ENCODE measurements at places on chromosomes 7 and 10. TPM values are rescaled to one million over a fixed set of nuclear protein-coding genes. Genes with fewer than 3 reads are reported as not detected.

MYOZ1 gene
- 5.9 TPM for total RNA-seq

ADAM12 gene
- 2.2 TPM for total RNA-seq

POLR3A gene
- 12.3 TPM for total RNA-seq

AQP1 gene
- 1,768 TPM for total RNA-seq

SPDYE9 gene
- total RNA-seq: not detected

OR2F1 gene
- total RNA-seq: not detected

DNA sequence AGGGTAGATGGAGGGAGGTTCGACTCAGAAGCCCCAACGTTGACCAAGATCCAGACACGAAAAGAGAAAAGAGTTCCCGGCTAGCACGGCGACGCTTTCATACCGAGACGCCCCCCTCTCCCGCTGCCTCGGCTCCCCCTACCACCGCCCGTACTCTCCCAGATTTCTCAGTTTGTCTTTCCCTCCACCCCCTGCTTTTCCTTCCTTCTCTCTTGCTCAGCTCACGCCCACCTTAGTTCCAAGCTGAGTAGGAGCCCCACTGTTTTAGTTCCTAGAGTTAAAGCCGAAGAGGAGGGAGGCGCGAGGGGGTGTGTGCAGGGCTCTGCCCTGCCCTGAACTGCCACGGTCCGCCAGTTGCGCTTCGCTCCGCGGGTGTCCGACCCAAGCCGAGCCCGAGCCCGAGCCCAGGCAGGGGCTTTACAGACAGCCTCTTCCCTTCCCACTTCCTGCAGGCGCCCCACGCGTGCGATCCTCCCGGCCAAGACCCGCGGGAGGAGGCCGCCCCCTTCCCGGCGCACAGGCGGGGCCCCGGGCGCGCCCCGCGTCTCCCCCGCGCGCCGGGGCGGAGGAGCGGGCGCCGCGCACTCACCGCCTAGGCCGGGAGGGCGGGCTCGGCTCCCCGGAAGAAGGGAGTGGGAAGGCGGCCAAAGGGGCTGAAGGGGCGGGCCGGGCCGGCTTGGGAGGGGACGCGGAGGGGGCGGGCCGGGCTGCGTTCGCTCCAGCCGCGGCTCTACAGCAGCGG is at the start of gene EPHB6:
EPHB6 (plus strand) TSS at position 705 of the 742 bp plus-strand sequence. CDS start 8,152 bp downstream, outside the sequence.
- DNase-seq: no peak

DNA sequence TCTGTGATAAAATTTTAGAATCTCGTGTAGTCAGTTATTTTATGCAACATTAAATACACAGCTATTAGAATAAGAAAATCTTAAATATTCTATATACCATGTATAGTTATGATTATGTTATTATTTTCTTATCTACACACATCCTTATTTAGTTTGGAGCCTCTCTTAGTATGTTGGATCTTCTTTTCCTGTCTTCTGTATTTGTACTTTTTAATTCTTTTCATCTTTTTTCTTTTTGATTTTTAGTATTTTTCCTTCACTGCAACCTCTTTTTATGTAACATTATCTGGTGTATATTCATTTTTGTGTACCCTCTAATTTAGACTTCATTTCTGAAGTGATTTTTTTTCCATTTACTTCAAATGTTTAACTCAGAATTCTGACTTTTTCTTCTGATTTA is 48.9 kb downstream of the ZMYND11 start:
- DNase-seq: no peak

GRCh38 chr7:83362871-83363550 is 200.3 kb upstream of the PCLO start:
- DNase-seq: no peak

DNA sequence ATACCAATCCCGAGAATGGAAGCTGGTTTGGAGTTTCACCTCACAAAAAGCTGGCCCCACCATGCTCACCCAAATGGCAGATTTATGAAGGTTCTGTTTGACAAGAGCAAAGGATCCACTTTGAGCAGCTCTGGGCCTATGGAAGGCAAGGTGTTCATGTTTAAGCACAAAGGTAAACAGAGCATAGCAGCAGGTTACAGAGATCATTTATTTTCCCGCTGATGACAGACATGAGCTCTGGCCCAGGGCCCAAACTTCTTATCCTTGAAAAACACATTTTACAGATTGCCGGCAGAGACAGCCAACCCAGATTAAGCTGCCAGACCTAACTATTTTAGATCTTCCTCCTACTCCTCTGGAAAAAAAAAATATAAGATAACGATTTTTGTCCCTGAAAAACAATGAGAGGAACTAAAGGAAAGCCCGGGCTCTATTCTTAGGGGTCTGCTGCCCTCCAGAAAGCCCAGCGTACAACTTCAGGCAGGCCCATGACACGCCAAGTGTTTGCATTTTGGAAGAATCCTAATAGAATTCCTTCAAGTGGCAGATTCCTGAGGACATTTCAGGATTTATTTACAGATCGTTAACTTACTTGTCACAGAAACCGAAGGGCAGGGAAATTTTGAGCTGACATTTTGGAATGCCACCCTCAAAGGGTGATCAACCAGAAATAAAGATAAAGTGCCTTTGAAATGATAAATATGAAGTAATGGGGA is 40.0 kb downstream of the SYPL1 start:
- DNase-seq: no peak

DNA sequence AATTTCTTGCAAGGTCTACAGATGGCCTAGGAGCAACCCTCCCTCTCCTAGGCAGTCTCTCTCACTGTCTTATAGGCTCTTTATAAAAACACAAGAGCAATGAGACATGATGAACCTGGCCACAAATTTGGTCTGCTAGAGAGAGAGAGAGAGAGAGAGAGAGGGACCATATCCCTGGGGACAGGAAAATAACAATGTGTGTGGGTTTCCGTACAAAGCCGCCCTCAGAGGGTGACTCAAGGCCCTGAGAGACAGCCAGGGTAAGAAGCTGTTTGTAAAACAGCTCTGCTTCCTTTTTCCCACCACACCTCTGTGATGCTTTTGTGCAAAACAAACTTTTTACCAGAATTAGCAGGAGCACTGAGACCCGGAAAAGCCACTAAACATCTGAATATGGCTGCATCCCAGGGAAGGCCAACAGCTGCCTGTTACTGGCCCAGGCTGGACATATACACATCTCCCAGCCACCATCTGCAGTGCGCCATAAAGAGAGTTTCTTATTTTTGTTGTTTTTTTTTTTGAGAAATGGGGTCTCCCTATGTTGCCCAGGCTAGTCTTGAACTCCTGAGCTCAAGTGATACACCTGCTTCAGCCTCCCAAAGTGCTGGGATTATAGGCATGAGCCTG is 18.4 kb downstream of the GIMAP5 start:
- DNase-seq: no peak

DNA sequence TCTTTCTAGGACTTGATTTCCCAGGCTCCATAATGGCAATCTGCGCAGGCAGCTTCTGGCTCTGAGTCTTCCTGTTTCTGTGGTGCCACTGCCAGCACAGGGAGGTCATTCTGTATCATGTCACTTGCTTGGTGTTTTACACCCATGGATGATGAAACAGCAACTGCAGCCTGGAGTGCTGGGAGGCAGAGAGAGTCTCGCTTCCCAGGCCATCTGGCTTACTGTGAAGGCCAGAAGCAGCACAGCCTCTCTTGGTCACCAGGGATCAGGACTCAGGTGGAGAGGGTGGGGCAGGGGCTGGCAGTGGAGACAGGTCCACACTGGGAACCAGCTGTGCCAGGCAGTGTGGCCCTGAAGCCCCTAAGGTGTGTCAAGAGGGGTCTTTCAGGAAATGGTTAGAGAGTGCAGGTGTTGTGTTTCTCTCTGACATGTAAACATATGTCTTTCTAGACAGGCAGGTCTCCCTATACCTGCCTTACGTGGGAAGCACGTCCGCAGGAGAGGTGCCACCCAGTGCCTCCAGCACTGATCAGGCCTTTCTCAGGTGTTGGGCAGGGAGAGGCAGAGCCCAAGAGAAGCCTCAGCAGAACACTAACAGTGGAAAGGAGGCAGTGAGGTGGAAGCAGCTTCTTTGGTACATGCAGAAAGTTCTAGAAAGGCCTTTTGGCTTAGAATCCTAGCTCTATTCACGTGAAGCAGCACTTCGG is 71.4 kb downstream of the INSIG1 start:
- DNase-seq: no peak

- DNase-seq: no peak
These were observed 2.6 kb upstream of the PCBD1 start for GRCh38 chr10:70890917-70891431.

DNA sequence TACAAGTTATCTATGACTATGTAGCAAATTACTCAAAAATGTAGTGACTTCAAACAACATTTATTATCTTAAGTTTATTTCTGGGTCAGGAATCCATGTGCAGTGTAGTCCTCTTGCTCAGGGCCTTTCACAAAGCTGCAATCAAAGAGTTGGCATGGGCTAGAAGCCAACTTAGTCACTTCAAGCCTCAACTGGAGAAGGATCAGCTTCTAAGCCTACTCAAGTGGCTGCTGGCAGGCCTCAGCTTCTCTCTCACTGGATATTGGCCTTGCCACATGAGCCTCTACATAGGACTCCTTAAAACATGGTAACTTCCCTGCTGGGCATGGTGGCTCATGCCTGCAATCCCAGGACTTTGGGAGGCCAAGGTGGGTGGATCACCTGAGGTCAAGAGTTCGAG is 5.0 kb upstream of the NFE2L3 start:
- no peak for DNase-seq

DNA sequence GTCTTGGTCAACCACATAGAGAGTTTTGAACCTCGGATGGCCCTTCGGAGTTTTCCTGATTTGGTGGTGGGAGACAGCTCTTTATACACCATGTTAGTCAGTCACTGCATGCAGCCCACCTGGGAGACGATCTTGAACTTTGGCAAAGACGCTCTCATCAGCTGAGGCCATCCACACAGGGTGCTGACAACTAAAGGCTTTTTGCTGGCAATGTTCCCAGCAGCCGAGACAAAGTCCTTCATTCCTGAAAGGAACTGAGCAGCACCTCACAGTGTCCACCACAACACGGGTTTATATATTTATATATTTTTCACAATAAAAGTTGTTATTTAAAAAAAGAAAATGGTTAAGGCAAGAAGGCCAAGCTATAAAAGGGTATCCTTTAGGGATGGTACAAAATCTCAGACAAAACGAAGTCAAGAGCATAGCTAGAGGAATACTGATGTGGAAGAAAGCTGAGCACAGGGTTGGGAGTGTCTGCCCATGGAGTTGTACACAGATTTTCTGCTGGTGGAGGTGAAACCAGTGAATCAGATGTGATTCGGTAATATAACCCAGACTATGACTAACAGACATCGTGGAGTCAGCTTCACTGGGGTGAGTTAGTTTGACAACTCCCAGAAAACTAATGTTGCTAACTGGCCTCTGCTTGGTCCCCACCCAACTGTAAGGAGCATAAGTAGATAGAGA is 27.4 kb upstream of the CAPZA2 start:
- no peak for DNase-seq

DNA sequence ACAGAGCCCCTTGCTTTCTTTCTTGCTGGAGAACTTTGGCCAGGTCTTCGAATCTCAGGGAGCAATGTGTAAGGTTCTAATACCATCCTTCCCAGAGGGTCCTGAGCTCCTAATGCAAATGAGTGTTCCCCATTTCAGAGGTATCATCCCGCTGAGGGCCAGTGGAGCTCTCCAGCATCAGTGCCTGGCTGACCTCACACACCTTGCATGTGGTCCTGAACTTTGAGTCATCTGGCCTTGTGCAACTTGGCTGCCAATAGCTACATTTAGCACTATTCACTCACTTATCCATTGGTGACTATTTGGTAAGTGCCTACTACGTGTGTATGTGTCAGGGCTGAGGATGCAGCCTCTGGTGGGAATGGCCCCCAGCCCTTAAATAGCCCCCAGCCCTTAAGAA is 48.4 kb upstream of the HABP2 start:
- DNase-seq: no peak

DNA sequence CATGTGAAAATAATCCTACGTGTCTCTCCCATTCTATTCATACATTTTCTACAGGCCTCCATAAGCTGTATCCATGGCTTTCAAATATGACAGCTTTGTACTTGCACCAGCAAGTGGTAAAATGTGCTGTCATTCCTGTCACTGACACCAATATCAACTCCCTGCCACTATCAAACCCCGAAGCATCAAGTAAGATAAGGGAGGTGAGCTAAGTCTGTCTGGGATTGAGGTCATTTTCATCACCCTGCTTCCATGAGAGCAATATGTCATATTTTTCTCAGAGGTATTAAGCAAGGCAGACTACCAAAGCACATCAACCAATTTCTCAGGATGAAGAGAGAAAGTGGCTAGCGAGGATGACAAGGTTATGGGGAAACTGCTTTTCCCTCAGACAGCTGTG is 11.1 kb downstream of the GPR22 start:
- no peak for DNase-seq

- no peak for DNase-seq
These were observed 127.0 kb downstream of the CCNY start for GRCh38 chr10:35463105-35463867.

- DNase-seq: no peak
These were observed 514.4 kb downstream of the INHBA start for GRCh38 chr7:41188163-41189130.

DNA sequence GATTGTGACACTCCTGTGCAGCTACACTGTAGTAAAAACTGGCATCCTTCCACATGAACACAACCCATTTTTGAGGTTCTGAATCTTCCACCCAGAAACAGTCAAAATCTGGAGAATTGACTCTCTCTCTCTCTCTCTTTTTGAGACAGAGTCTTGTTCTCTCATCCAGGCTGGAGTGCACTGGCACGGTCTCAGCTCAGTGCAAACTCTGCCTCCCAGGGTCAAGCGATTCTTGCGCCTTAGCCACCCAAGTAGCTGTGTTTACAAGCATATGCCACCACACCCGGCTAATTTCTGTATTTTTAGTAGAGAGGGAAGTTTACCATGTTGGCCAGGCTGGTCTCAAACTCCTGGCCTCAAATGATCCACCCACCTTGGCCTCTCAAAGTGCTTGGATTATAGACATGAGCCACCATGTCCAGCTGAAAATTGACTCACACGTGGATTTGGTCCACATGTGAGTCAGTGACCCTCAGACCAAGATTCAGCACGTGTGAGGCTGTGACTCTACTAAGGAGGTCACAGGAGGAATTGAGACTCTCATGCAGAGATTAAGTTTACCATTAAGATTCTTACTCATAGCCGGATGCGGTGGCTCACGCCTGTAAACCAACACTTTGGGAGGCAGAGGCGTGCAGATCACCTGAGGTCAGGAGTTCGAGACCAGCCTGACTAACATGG is 12.1 kb upstream of the ZNF107 start:
- no peak for DNase-seq

DNA sequence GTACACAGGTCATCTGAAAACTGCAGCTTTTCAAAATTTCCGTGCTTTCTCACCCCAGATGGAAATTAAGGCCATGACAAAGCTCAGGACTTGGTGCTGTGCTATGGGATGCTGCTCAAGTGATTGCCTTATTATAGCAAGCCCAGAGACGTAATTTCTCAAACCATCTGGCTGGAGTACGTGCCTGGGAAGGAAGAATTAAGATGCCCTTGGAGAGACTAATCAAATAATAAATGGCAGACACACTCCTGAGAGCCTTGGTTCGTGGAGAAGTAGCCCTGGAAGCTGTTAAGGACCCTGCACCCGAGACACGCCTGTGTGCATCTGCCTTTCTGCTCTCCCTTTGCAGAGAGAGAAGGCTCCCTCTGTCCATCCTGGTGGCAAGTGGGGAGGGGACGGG is 38.3 kb upstream of the PRLHR start:
- no peak for DNase-seq

DNA sequence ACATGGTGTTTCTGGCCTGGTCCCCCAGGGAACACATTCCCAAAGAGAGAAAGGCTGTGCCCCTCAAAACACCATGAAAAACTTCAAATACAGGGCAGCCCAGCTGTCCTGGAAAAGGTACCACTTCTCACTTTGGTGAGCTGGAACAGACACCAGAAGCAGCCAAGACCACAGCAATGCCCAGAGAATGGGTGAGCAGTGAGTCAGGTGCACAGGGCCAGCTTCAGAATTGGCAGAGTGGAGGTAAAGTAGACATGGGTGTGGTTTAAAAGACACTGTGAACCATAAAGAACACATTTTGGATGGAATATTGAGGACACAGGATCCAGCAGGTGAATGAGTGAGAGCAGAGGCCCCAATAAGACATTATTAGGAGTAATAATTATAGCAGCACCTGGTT is 51.3 kb downstream of the FAM13C start:
- DNase-seq: no peak
